B cell (primary cell): ENCODE measurements at places on chromosomes 12 and 14.
A peak's percentile ranks its signal among the peaks of the same experiment; 100 is the strongest.

- no peak for DNase-seq
These were observed 87.6 kb downstream of the GALNT8 start for GRCh38 chr12:4807813-4808212.

- DNase-seq: no peak
These were observed 86.2 kb upstream of the RESF1 start for GRCh38 chr12:31872831-31873604.

DNA sequence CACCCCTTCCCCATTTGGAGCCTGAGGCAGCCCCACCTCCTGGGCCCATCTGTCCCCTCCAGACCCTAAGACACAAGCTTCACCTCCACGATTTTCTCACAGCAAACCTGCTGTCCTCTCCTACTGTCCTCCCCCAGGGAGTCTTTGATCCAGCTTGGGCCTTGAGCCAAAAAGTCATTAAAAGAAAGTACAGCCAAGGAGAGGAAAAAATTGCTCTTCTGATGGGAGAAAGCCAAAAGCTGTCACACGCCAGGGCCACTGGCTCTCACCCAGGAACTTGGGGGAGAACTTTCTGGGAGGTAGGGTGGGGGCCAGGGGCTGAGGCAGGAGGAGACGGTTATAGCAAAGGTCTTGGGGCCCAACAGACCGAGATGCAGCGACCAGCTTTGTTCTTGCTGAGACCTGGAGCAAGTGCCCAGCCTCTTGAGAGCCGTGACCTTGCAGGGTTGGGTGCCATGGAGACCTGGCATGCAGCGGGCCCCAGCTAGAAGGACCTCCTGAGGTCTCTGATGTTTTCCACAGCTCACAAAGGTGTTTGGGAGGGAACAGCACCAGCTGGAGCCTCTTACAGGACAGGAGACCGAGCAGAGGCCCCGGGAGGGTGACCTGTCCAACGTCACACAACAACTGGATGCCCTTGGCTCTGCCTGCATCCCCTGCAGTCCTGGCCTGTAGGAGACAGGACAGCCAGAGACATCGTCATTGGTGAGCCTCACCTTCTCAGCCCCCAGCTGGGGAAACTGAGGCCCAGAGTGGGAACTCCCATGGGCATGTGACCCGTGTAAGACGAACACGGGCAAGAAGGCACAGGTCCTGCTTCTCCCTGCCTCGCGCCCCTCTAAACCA lies 124.5 kb downstream of the CALM1 start:
- no peak for DNase-seq

DNA sequence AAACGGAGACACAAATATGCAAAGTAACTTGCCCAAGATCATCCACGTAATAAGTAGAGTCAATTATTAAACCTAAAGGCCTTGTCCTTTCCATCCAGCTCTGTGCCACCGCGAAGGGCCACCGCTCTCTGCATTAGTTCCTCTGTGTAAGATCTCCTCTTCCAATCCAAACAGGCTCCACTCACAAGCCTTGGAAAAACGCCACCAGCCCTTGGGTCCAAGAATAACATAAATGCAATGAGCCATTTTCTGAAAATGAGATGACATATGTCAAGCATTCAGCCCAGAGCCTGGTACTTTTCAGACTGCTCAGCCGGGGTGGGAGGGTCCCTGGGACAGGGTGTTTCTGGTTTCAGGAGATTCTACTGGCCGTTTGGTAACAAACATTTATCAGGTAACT lies 30.0 kb downstream of the DGLUCY start:
- DNase-seq: no peak

DNA sequence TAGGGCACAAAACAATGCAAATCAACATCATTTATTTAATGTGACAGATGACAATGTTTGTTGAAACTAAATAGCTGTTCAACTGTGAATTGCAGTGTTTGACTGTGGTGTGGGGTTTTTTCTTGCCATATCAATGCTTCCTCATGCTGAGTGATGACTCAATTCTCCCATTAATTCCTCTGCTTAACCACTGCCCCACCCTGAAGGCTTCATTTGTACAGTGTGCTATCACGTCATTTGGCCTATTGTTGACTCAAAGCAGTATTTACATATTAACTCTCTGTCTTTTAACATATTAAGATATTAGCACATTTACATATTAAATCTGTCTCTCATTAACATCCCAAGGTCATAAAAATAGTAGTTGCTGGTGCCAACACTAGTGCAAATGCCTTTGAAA lies 164.8 kb upstream of the NRXN3 start:
- no peak for DNase-seq

- DNase-seq: no peak
These were observed 112.3 kb upstream of the KRR1 start for GRCh38 chr12:75623631-75624154.

- DNase-seq: peak; percentile 44
These were observed 12.4 kb upstream of the ARF6 start for GRCh38 chr14:49880267-49881064.

DNA sequence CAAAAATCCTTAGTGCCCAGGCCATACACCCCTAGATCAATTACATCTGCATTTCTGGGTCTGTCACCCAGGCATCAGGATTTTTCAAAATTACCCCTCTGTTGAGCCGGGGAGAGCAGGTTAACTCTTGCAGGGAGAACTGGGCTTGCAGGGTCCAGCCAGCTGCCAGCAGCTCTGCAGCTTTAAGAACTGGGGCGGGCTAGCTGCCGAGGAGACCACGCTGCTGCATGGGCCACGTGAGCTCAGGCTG lies at the start of gene DGLUCY:
Gene DGLUCY (plus strand): TSS at position 245 of the 250 bp plus-strand sequence. CDS start 46,222 bp downstream, outside the sequence.
- no peak for DNase-seq

DNA sequence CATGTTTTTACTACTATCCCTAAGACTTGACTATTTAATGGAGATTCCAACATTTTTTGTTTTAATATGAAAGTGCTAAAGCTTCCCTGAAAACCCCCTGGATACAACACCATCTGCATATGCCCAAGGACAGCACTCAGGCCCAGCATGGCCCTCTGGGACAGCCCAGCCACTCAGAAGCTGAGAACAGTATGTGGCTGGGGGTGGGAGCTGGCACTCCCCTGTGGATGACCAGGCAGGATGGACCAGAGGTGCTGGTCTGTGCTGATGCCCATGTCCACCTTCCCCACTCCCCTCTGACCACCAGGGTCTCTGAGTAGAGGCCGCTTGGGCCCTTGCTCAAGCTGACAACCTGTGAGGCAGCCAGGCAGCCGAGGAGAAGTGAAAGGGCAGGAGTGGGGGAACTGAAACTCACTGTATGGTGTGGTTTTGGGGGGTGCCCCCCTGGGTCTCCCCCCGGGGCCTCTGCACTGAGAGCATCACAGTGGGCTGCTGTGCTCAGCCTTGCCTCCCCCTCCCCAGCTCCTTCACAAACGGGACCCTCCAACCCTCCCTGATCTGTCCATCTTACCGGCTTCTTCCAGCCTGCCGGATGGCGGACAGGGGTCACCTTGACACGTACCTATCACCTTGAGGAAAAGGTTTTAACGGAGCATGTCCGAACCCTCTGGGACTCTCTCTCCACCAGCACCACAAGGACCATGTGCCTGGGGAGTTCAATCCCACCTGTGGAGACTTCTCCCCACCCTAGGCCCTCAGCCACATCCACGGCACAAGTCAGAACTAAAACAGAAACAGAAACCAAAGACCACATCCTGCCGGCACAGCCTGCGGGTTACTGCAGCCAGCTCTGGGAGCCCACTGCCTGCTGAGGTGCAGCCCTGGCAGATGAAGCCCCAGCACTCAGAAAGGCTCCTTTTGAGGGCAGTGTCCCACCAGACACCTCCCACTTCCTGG lies at the start of gene TMEM229B:
Gene TMEM229B (minus strand): TSS at position 785 of the 957 bp plus-strand sequence. CDS start 14,798 bp downstream, outside the sequence.
- peak; percentile 94 for DNase-seq

DNA sequence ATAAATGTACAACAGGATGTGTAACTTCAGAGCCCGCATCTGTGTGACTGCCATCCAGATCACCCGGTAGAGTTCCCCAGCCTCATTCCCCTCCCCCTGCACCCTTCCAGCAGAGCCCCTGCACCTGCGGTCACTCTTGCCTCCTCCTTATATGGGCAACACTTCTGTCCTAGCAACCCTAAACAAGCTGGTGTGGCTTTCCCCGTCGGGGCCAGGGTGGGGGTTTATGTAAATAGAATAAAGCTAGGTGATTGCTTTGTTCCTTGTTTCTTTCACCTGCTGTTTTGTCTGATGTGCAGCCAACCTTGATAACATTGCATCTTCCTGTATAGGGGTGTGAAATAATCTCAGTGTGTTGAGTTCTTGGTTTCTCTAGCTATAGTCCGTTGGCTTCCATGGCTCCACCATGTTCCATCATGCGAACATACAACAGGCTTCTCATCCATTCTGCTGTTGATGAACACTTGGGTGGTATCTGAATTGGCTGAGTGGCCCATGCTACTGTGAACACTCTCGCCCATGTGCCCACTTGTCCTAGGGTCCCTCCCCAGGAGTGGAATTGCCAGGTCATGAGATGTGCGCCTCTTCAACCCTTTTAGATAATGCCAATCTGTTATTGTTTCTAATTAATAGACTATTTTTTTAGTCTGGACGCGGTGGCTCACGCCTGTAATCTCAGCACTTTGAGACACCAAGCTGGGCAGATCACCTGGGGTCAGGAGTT lies 102.2 kb downstream of the KIF26A start:
- DNase-seq: peak; percentile 29

DNA sequence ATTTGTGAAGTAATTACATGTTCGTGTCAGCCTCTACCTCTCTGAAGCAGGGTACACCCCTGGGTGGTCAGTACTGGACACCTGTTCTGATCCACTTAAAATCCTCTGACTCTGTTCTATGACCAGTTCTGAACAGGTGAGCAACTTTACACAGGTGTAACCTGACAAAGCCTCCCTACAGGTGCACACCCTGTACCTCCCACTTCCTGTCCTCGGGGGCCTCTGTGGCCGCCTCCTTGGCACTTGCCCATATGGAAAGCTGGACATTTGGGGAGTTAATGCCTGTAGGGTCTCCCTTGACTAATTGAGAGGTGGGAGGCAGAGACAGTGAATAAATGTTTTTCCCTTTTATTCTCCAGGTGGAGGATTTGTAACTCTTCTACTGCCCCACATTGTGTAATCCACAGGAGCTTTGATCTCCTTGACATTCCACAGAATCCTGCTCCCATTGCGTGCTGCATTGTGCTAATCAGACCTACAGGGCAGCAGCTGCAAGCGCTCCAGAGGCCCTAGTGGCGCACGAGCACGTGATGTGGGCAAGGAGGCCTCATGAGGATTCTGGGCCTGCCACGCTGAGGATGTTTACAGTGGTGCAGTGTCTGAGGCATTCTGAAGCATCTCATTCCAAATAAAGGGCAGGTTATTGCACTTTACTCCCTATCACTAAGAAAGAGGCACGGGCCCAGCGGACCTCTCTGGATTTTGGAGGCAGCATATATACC lies 45.8 kb upstream of the BATF start:
- no peak for DNase-seq

DNA sequence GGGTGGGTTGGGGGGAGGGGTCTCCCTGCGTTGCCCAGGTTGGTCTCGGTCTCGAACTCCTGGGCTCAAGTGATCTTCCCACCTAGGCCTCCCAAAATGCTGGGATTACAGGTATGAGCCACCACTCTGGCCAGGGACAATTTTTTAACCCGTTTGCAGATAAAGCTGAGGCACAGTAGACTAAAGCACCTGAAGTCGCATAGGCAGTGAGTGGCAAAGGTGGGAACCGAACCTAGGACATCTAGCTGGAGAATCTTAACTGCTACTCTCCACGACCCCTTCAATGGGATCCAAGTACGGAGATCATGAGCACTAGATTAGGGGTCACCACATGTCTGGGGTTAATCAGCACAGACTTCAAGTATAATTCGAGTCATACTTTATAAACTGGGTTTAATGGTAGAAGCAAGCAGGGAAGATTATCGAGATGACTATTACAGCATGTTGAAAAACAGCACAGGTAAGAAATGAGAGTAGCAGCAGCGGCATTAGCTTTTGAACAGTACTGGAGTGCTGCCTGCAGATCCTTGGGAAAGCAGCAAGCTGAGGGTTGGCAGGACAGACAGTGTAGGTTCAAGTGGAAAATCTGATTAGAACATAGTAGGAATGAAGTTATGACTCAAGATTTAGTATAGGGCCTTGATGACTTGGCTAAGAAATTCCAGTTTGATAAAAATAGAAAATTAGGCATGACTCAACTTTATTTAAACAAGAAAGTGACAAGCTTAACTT lies 23.9 kb downstream of the NID2 start:
- no peak for DNase-seq

DNA sequence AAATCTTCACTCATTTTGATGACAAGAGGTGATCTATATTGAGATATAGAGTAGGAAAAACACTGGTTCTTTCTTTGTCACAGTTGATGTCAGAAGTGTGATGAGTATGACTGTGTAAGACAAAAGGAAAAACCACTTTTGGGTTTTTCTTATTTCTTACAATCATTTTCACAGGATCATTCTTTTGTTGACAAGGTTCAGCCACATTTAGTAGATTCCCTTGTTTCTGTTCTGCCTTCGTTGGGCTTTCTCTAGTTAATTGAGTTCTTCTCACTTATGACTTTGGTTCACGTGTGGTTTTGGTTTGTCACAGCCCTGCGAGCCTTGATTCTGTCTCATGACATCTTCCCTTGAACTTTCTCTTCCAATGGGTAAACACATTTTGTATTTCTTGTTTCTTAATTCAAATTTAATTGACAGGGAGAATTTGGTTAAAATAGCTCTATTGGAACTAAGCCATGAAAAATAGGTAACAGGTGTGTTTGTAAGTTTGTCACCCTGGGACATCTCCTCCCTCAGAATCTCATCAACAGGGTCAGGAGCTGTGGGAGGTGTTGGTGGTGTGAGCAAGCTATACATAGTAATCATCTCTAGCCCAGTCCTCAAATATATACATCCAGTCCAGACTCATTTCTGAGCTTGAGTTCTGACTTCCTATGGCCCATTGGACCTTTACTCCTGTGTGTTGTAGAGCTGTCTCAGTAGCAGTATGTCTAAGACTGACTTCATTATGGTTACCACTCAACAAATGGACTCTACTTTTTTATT lies 255.3 kb downstream of the BMP4 start:
- DNase-seq: no peak

DNA sequence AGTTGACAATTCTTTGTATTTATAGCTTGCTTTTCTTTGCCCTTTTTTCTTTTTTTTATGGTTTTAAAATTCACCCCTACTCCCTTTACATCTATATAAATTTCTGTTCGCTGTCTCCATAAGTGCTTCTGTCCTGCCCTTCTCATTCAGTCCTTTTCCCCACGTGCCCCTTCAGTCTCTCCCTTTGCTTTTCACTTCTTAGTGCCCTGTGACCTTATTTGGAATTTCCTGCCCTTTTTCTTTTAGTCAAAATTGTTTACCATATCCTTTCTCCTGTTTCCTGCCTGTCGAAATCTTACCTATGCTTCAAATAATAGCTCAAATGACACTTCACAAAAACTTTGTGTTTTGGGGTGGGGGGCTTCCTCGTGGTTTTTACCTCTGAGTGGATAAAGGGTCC lies 6.0 kb downstream of the TMX1 start:
- DNase-seq: no peak

GRCh38 chr12:107474099-107474498 lies 211.5 kb upstream of the PWP1 start:
- no peak for DNase-seq

GRCh38 chr14:74974364-74975058 lies 19.1 kb upstream of the PGF start:
- no peak for DNase-seq

- DNase-seq: no peak
These were observed 14.4 kb upstream of the AACS start for GRCh38 chr12:125050868-125051267.

GRCh38 chr14:69537900-69538299 lies 36.8 kb downstream of the CCDC177 start:
- no peak for DNase-seq

GRCh38 chr12:123115409-123116121 lies 35.3 kb downstream of the PITPNM2 start:
- peak; percentile 89 for DNase-seq

GRCh38 chr12:90628213-90628612 lies 326.8 kb downstream of the CCER1 start:
- no peak for DNase-seq
